GM20000 (cell line): ENCODE measurements at places on chromosomes 5 and 9.

DNA sequence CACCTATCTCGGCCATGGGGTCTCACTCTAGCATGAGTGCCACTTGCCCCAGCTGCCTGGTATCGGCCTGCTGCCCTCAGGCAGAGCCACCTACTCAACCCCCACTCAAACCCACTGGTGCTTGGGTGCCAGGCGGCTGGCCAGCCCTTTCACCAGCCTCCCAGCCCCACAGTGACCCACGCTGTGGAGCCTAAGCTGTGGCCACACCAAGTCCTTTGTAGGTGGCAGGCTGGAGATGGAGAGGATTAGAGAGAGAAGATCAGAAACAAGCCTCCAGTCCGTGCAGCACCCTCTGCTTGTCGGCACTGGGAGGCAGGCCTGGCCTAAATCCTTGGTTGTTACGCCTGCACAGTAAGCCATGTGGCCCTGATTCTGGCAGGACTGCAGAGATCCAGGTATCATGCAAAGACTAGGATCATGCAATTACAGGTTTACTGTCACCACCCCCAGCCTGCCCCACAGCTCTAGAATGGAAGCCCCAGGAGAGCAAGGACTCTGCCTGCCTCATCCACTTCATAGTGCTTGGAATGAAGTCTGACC lies 171.7 kb downstream of the COL23A1 start:
- DNase-seq: no peak

- peak; percentile 77 for DNase-seq
These were observed 120.2 kb downstream of the SEMA6A start for GRCh38 chr5:116454417-116454927.

- no peak for DNase-seq
These were observed 19.5 kb downstream of the CD74 start for GRCh38 chr5:150393096-150393645.

GRCh38 chr5:133936651-133937015 lies 31.8 kb downstream of the C5orf15 start:
- no peak for DNase-seq

GRCh38 chr9:120862452-120862851 lies 14.5 kb downstream of the PHF19 start:
- no peak for DNase-seq

DNA sequence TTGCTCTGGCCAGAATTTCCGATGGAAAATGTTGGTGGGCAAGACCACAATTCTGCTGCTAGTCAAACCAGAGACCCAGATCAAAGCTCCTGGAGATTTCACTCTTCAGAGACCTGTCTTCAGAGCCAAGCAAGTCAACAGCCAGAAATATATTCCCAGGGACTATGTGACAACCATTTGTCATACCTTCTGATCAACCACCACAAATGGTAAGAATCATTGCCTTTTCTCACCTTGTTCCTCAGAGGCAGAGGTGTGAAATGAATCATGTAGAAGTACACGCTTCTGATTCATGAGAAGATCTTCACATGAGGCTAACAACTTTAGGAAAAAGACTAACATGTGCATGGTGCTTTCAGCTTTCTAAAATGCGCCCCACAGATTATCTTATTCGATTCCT lies 53.5 kb downstream of the SUSD1 start:
- DNase-seq: no peak

DNA sequence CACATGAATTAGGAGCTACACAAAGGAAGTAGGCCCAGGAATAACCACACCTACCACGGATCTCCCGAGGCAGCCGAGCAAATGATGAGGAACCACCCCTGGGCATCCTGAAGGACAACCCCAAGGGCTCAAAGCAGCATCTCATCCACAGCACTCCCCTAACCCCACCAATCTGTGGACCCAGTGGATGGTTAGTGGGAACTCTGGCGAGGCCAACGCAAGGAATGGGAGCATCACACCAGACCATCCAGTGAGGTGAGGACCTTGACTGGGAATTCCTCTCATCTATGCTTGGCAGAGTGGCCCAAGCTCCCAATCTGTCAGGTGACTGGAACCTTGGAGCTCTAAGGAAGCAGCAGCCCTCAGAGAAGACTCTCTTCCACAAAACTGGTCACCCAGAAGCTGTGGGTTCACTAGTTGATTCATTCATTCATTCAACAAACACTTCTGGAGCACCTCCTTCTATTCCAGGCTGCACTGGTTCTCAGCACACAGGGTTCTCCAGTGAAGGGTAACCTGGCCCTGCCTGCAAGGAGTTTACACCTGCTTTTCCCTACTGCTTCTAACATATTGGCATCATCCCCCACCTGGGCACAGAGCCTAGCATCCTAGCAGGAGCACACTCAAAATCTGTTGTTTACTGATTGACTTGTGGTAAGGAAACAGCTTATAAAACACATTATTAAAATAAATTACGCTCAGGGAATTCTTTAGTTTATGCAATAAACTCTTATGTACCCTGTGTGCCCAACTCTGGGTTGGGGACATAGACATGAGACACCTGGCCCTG lies 4.9 kb downstream of the ACSL6 start:
- no peak for DNase-seq

- DNase-seq: no peak
These were observed 747.6 kb upstream of the EDIL3 start for GRCh38 chr5:85132269-85132668.
